Neural cell (in vitro differentiated cells): ENCODE measurements at places on chromosomes 2 and 18. TPM values are rescaled to one million over a fixed set of nuclear protein-coding genes. Genes with fewer than 3 reads are reported as not detected.

HAAO gene
- polyA plus RNA-seq = not detected in 2 replicates

NCK2 gene
- polyA plus RNA-seq = 49.4 and 60.5 TPM in 2 replicates

ALPI gene
- not detected in 2 replicates for polyA plus RNA-seq

DYNAP gene
- not detected in 2 replicates for polyA plus RNA-seq

GCKR gene
- 2.3 and 2.5 TPM in 2 replicates for polyA plus RNA-seq

RRM2 gene
- 0.57 and 4.2 TPM in 2 replicates for polyA plus RNA-seq

FZD7 gene
- polyA plus RNA-seq = 0.76 and 1.8 TPM in 2 replicates

FAM228A gene
- polyA plus RNA-seq = 1.5 and 2.6 TPM in 2 replicates

RPL37A gene
- 1,507 and 1,655 TPM in 2 replicates for polyA plus RNA-seq

RNF125 gene
- polyA plus RNA-seq = 0.04 and 2.3 TPM in 2 replicates

TACR1 gene
- polyA plus RNA-seq = 0.60 and 0.78 TPM in 2 replicates

STPG4 gene
- polyA plus RNA-seq = 0.98 TPM in 1 of 2 replicates, not detected in the other

CKAP2L gene
- 0.78 and 1.5 TPM in 2 replicates for polyA plus RNA-seq
